ENCODE measurements at places on chromosomes 4 and X. TPM values are rescaled to one million over a fixed set of nuclear protein-coding genes. Genes with fewer than 3 reads are reported as not detected.

Gene USP26
- total RNA-seq, result not detected

Gene GPRASP2
- 15.0 TPM for total RNA-seq

Gene SLC9B1
- total RNA-seq, result not detected

Gene SPACA5
- total RNA-seq, result not detected

Gene KLB
- total RNA-seq, result 0.16 TPM

Gene ARR3
- not detected for total RNA-seq

Gene PAGE4
- not detected for total RNA-seq

Gene ODAPH
- total RNA-seq, result not detected

Gene XK
- 22.1 TPM for total RNA-seq

Gene SLC6A14
- total RNA-seq, result not detected

Gene BEND4
- 0.16 TPM for total RNA-seq

Gene FAM9B
- not detected for total RNA-seq

Gene PABPC1L2A
- total RNA-seq, result not detected
